GM19239 (cell line): ENCODE measurements at places on chromosomes 3 and 15.
A peak's percentile ranks its signal among the peaks of the same experiment; 100 is the strongest.

DNA sequence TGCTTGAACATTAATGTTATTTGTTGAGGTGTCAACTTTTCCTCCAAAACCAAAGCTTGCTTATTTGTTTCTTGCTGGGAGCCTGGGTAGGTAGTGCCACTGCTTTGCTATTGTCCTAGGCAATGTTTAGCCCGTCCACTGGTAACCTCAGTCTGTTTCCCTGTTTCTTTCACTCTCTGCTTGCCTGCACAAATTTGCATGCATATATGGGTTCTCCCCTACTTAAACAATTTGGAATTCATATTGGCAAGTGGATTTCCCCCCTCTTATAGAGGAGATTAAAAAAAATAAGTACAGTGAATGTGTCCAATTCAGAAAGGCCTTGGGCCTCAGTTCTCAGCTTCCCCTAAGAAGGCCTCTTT is 45.0 kb upstream of the BOC start:
- DNase-seq: no peak

DNA sequence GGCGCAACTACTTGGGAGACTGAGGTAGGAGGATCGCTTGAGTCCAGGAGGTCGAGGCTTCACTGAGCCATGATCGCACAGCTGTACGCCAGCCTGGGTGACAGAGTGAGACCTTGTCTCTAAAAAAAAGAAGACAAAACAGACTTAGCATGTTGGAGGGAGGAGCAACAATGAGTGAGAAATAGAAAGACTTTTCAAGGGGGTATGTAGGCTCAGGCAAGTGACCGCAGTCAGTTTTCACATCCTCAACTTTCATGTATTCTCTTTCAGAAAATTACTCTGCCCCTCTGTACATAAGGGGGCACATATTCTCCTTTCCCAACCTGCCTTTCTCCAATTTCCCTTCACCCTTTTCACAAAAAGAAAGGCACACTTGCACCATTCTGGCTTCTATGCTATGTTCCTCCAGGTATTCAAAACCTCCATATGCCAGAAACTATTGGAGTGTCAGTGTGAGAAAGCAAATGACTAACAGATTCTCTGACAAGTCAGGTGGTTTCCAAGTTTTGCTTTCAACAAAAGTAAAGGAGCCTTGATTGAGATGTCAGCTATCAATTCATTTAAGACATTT is 7.6 kb downstream of the NSUN3 start:
- DNase-seq: no peak

DNA sequence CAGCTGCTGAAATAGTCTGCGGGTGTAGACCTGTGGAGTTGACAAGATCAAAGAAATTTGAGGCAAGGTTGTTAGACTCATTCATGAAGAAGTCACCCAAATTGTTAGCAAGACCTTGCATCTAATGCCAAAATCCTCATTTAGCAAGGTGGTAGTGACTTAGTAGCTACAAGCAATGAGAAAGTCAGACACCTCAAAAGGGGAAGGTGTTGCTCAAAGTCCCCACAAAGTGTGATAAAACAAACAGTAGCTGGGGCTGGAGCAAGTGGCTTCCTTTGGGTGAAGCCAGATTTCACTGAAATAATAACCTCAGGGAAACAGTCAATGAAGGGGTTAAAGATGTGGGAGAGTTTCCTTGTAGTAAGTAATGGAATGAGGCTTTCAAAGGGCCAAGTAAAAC is 44.9 kb downstream of the CD86 start:
- DNase-seq: no peak

DNA sequence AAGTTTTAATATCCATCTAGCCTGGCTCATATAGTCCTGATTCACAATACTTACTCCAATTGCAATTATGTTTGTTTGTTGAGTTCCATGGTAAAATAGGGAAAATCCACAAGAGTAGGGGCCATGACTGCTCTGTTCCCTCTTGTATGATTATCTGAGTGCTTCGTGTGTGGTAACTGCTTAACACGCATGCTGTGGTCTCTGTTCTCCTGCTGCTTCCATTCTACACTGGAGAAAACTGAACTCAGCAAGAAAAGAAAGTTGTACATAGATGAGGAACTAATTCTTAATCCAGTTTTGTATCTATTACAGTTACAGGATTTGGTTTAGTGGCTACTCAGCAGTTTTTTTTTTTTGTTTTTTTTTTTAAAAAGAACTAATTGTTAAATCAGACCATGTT is 223.0 kb upstream of the SATB1 start:
- DNase-seq: no peak

GRCh38 chr3:171455603-171456550 is 4.3 kb downstream of the TNIK start:
- DNase-seq: no peak

GRCh38 chr15:58380280-58380945 is 51.4 kb upstream of the LIPC start:
- DNase-seq: no peak

DNA sequence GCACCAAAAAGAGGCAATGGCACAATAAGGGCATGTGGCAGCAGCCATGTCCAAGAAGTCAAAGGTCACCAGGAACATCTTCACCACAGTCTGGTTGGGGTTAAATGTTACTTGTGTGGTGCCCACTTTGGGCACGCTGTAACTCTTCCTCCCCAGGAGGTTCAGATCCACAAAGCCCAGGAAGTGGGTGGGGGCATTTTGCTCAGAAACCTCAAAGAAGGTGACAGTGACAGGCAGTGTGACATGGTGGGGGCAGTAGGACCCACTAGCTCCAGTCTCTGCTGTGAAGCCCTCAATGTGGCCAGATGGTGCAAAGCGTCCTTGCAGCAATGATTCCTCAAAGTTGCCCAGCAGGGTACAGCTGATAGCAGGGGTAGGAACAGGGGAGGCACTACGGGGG is 5.8 kb downstream of the ZNF80 start:
- DNase-seq: no peak

DNA sequence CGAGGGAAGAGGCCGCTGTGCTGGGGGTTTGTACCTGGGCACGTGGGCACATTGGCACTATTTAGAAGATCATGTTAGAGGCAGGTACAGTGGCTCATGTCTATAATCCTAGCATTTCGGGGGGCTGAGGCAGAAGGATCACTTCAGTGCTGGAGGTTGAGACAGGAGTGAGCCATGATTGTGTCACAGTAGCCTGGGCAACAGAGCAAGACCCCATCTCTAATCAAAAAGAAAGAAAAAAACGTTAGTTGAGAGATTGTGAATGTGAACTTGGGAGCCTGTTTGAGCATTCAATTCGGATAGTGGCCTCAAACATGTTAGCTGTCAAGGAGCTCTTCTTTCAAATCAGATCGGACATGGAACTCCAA is 36.6 kb downstream of the IDH2 start:
- no peak for DNase-seq

- DNase-seq: no peak
Measured at GRCh38 chr3:124577494-124578167, 152.6 kb upstream of the UMPS start.

DNA sequence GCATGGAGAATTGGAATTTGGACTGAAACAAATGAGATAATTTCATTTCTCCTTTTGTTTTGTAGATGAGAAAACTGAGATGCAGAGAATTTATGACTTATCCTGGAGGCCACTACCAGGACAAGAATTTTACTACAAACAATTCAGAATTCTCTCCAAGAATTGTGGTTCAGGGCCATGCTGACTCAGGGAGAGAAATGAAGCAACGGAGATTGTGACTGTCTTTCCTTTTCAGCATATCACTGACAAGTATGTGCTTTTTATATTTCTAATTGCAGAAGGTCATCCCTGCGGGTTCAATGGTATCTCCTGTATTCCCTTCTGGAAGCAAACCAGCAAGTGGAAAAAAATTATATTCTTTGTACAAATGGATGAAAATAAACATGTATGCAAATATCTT is 170.8 kb upstream of the MITF start:
- DNase-seq: no peak

DNA sequence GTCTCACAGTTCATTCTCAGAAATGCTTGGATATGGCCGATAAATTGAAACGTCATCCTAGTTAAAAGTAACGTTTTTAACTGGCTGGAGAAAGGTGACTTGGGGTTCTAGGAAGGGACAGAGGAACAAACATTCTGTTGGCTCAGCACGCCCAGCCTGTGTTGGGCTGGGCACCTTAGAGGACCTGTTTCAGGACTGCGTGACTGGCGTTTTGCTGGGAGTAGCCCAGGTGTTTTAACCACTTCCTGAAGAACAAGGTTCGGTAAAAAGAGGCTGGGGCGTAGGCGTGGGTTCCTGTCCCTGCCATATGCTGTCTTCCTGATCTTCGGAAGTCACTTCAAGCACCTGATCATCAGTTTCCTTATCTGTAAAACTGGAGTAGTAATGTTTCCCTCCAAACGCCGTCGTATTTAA is 1.1 kb upstream of the TLNRD1 start:
- DNase-seq: peak; percentile 36

- DNase-seq: peak; percentile 23
Measured at GRCh38 chr3:129224984-129225393, 24.4 kb upstream of the COPG1 start.
